Caudate nucleus (tissue), 63 donors: ENCODE measurements at places on chromosomes 11 and 22.
A peak's percentile ranks its signal among the peaks of the same experiment; 100 is the strongest.

DNA sequence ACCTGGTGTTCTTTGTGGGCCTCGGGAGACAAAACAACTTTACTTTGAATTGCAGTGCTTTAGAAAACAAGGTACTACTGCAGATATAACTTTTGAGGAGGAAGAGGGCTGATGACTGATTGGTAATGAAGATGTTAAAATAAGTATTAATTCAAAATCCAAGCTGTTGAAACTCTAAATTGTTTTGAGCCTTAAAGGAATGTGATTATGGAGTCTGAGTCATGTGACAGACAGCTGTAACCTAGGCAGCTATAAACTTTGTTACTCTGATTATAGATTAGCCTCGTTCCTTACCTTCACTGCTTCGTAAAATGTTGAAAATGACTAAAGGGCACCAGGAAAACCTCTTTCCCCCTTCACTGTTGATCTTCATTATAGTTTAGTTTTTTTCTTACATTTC lies 43.4 kb downstream of the MS4A2 start:
- DNase-seq, result no peak

DNA sequence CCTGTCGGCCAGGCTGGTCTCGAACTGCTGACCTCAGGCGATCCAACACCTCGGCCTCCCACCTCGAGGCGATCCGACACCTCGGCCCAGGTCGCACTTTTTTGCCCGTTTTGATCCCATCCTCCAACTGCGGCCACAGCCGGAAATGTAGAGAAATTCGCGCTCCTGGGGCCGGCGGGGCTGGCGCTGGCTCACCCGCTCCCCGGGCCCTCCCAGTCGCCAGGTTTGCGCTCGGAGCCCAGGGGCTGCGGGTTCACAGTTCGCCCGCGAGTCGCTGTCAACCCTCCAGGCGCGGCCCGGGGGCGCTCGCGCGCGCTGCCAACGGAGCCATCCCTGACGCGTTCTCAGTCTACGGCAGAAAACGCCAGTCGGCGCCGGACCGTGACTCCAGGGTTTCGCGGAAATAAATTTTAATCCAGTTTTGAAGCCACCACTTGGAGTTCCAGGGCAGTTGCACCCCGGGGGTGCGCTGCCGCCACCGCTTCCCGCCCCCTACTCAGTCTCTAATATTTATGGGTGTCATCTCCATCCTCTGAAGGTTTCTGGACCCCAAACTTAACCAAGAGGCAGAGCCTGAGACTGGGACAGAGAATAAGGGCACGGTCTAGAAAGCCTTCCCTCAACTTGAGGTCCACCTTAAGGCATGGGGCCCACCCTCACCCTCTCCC lies 1.5 kb upstream of the KLHDC7B start:
- peak; percentile 56 for DNase-seq

GRCh38 chr11:64556721-64557250 lies 34.2 kb upstream of the SLC22A12 start:
- DNase-seq, result no peak

DNA sequence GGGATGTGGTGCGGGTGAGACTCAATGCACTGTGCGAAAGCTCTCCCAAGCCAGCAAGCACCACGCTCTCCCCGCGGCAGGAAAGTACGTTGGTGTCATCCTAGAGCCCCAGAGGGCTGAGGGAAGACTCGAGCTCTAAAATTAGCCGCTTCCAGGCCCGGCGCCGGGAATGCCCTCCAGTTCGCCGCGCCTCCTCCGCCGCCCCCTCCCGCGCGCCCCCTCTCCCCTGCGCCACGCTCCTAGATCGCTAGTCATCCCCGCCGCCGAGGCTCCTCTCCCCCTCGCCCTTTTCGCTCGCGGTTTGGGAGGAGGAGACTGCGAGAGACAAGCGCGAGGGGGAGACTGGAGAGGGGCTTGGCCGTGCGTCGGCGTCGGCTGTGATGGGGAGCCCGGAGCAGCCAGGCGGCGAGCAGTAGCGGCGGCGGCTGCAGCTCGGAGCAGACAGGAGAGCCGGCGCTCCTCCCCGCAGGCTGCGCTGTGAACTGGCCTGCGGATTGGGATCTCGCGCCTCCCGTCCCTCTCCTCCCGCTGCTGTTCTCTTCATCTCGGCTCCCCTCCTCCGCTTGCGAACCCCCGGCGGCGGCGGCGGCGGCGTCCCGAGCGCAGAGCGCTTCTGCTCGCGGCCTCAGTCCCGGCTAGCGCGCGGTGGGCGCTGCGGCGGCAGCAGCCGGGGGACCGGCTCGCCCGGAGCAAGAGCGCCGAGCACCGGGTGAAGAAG lies at the start of gene FAT3:
FAT3 (plus strand) TSS at position 412 of the 718 bp plus-strand sequence. CDS start 127,295 bp downstream, outside the sequence.
- DNase-seq, result no peak

GRCh38 chr22:40487663-40488249 lies 117.4 kb downstream of the SGSM3 start:
- no peak for DNase-seq

- DNase-seq, result no peak
These were observed 18.1 kb downstream of the MRGPRD start for GRCh38 chr11:68962527-68963250.

DNA sequence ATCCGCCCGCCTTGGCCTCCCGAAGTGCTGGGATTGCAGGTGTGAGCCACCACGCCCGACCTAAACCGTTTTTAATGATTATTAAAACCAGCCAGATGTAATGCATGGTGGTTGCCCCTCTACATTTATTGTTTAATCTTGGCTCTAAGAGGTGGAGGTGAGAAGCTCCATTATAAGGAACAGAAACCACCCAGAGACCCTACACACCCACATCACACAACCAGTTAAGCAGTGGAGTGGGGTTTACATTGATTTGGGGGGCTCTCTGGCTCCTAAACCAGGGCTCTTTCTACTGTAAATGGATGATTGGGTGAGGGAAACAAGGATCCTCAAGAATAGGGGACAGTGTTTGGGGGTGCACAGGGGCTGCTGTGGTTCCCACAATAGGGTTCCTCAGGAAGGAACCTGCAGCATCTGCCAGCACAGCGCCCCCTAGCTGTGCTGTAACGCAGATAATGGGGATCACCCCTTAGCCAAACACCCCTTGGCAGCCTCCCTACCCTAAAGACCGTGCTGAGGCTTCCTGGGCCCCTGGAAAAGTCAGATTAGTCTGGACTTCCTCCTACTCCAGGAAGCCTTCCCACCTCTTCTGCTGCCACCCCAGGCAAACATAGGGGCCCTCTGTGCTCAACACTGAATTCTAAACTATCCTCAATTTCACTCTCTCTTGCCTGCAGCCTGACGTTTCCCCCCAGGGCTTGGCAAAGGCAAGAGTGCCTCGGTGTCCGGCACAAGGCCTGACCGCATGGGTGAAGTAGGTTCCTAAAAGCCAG lies 2.4 kb downstream of the MPST start:
- DNase-seq, result peak; percentile 15

GRCh38 chr11:91972665-91973266 lies 251.9 kb upstream of the FAT3 start:
- DNase-seq, result no peak

GRCh38 chr11:9664276-9665171 lies 647 bp downstream of the SWAP70 start:
- peak; percentile 28 for DNase-seq

DNA sequence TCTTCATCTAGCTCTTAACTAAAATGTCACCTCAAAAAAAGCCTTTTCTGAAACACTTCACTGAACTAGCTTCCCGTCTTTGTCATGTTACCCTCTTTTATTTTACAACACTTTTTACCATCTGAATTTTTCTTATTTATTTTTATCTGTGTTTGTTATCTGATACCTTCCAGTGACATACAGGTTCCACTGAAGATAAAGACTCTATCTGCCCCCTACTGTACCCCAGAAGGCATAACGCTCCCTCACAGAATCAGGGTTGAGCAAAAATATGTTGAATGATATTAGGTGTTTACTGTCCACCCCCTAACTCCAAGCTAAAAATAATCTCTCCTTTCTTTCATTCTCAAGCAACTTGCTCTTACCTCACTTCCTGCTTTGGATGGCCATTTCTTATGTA lies 654.2 kb downstream of the NELL1 start:
- no peak for DNase-seq

DNA sequence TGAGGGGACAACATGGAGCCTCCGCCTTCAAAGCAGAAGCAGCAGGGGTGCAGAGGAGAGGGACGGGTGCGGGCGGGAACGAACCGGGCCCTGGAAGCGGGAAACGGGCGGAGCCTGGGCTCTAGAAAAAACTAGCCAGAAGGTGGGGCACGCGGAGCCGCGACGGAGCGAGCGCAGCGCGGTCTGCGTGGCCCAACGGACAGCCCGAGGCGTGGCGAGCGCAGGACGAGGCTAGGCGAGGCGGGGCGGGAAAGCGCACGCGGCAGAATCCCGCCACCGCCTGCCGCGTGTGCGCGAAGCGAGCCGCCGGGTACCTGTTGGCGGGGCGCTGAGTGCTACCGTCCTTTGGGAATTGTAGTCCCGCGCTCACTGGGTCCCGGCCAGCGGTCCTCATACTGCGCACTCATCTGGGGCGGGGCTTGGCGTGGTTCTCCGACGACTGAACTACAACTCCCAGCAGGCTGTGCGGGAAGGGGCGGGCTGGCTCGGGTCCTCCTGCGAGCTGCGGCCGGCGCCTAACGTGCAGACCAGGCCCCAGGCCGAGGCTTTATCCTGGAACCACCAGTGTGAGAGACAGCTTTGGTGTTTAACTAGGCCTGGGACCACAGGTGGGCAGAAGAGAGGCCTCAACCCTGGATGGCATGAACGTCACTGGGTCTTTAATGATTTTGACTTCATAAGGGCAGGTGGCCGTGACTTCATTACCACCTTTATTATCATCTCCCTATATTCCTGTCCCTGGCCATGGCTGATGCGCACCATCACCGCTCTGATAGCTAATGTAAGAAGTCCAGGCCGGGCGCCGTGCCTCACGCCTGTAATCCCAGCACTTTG lies at the start of gene ATL3:
ATL3 (minus strand) TSS at position 55 of the 834 bp plus-strand sequence; CDS start at position 14, 41 bp downstream.
- peak; percentile 94 for DNase-seq

GRCh38 chr22:22721681-22722354 lies 77.4 kb downstream of the GGTLC2 start:
- DNase-seq, result peak; percentile 53

- no peak for DNase-seq
These were observed 13.7 kb downstream of the ZBTB16 start for GRCh38 chr11:114073007-114073827.

GRCh38 chr11:57752954-57753353 lies 1.3 kb upstream of the BTBD18 start:
- DNase-seq, result no peak

GRCh38 chr11:130282111-130282510 lies 32.6 kb downstream of the ZBTB44 start:
- no peak for DNase-seq

GRCh38 chr11:6556139-6556949 lies 47.1 kb downstream of the RRP8 start:
- no peak for DNase-seq

- no peak for DNase-seq
These were observed 88.7 kb downstream of the TP53I11 start for GRCh38 chr11:44861849-44862557.

DNA sequence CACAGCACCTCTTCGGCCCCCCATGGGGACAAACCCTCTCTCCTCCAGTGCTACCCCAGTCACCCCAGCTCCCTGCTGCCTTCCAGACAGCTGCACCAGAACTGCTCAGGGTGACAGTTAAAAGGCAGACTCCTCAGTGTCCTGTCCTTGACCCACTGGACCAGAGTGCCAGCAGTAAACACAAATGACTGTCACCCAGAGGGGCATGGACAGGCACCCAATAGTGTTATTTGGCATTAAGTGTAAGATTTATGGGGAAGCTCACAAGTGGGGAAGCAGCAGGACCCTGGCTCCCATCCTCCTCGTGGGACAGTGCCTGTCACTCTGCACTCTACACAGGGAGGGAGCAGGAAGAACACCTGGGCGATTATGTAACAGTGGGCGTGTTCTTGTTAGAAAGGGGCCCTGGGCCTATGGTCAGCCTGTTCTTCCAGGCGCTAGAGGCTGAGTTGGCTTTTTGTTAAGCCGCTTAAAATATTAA lies 5.0 kb downstream of the RPS19BP1 start:
- DNase-seq, result no peak
